ENCODE measurements at places on chromosomes 2 and 18.

- no peak for DNase-seq
Observed at GRCh38 chr2:127153691-127154158, 46.8 kb upstream of the BIN1 start.

- no peak for DNase-seq
Observed at GRCh38 chr2:18922276-18922675, 332.9 kb upstream of the NT5C1B start.

GRCh38 chr2:9694661-9695234, 64.0 kb upstream of the YWHAQ start:
- DNase-seq, result no peak

DNA sequence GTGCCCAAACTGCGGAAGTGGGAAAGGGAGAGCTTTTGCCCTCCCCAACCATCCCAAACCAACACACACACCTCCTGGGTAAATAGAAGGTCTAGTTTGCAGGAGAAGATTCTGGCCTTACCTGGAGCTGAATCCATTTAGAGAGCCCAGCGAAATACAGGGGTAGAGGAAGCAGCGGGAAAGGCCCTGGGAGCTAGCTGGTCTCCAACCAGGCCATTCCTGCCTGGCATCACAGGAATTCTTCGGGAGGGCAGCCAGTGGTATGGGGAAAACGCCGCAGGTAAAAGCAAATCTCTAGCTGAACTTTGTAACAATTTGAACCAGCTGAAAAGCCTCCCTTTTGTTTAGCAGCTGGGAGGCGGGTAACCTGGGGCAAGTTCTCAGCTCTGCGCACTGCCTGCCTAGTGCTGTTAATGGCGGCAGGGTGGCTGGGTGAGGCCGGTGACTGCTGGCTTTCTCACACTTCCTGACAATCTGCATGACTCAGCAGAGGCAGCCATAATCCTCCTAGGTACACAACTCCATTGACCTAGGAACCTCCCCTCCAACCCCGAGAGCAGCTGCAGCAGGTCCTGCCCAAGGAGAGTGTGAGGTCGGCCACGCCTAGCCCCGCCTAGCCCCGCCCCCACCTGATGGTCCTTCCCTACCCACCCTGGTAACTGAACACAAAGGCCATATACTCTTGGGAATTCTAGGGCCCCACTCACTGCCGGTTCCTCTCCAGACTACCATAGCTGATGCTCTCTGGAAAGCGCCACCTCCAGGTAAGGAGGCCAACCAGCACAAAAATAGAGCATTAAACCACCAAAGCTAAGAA, 483.8 kb upstream of the REG3G start:
- no peak for DNase-seq

GRCh38 chr2:146004462-146004861, 1484.5 kb upstream of the ZEB2 start:
- no peak for DNase-seq

- no peak for DNase-seq
Observed at GRCh38 chr2:231017231-231017598, 20.1 kb upstream of the C2orf72 start.
